ENCODE measurements at places on chromosomes 11 and 22. TPM values are rescaled to one million over a fixed set of nuclear protein-coding genes. Genes with fewer than 3 reads are reported as not detected.

DNA sequence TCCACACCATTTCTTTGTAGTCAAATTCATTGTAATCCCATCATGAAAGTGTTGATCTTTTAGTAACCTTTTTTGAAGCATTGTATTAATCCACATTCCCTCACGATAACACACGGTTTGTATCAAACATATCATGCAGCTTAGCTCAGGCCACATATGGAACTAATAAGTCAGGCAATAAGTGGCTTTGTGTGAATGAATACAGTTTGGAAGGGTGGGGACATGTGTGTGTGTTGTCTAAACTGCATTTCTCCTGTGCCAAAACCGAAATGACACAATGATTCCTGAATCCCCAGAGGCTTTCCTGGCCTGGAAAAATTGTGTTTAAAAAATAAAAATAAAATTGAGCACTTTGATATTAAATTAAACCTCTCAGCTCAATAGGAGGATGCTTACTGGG is 98.3 kb downstream of the WNT11 start:
- no peak for DNase-seq

- DNase-seq: no peak
Observed at GRCh38 chr11:20114588-20114987, 45.7 kb downstream of the DBX1 start.

- DNase-seq: no peak
Observed at GRCh38 chr11:49213026-49213560, 4.7 kb upstream of the FOLH1 start.

NPAS4 gene
- not detected for total RNA-seq

DNA sequence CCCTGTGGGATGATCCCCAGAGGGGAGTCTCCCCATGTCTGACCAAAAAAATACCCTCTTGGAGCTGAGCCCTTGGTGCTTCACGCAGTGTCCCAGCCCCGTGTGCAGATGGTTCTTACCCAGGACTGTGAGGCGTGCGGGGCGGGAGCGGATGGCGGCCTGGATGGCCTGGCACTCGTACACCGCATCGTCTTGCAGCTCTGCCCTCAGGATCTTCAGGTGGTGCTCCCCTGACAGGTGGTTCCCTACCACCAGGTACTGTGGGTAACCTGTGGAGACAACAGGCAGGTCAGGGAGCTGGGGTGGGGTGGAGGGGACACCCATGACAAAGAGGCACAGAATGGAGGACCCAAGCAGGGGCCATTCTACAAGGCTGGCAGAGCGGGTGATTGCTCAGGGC is 165.7 kb downstream of the ST3GAL4 start:
- no peak for DNase-seq

GRCh38 chr11:27216270-27217149 is 146.5 kb downstream of the CCDC34 start:
- DNase-seq: no peak

- no peak for DNase-seq
Observed at GRCh38 chr11:26134481-26135355, 197.2 kb upstream of the ANO3 start.

DNA sequence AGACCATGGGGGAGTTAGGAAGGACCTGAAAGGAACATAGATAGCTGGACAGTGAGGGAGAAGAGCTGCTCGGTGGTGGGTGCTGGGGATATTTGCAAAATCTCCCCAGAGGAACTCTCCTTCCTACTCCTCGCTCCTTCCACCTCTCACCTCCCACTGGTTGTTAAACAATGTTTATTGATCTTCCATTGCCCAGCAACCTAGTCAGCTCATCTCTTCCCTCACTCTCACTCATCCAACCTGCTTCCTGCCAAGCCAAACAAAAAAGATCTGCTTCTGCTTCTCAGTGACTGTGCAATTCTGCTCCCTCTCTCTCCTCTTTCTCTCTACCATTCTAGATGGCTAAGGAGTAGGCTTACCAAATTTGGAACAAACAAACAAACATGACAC is 115.0 kb downstream of the SLC1A2 start:
- no peak for DNase-seq

DNA sequence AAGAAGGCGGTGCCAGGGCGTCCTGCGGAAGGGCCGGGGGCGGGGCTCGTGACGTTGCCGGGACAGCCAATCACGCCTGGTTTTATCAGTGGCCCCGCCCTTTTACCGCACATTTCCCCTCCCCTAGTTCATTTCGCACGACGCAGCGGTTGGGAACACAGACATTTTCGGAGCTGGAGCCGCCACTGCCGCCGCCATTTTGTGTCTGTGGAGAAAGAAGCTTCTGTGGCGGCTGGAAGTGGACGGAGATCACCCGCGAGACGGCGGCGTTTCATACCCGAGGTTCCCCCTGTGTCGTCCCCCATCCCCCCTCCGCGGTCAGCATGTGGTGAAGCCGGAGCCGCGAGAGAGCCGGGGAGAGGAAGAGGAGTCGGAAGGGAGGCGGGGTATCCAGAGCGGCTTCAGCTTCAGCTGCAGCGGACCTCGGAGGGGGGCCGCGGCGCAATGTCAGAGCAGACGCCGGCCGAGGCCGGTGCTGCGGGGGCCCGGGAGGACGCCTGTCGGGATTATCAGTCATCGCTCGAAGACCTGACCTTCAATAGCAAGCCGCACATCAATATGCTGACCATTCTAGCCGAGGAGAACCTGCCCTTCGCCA is at the start of gene PCF11:
Gene PCF11, plus strand, starts transcription at position 136 of the 598 bp plus-strand sequence. Its CDS starts 309 bp downstream, at position 445.
- DNase-seq: no peak

- DNase-seq: no peak
Observed at GRCh38 chr22:42909363-42910058, 52.4 kb upstream of the ARFGAP3 start.

DNA sequence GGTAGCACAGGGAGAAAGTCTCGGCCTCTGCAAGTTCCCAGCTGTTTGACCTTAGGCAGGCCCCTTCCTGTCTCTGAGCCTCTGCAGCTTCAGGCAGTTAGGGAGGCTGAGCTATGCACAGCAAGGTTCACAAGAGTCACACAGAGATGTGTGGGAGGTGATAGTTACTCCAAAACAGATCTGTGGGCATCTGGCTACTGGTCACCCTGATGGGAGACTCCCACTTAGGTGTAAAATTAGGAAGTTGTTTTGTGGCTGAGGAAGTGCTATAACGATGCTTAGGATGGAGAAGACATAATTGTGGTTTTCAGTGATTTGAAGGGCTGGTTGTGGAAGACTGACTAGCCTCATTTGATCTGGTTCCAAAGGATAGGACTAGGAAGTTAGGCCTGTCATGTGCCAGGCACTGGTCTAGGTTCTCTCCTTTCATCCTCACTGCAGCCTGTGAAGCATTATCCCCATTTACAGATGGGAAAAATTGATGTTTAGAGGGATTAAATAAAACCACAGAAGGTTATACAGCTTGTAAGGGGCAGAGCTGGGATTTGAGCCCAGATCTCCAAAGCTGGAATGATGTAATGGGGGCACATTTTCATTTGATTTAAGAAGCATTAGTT is 13.5 kb downstream of the ACO2 start:
- DNase-seq: no peak

DNA sequence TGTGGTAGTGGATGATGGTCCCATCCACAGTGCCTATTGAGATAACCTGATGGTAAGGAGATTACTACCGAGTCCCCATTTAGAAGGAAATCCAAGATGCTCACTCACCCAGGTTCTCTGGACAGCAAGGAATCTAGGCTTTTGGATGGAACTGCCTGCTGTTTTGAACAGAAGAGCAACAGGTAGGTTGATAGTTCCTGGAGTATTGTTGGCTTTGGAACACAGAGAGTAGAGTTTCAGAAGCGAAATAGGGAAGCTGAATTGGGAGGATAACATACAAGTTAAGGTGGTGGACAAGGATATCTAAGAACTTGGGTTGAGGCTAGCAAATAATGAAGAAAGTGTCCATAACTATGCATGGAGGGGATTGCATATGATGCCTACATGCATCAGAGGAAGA is 27.6 kb downstream of the SLC22A6 start:
- no peak for DNase-seq

- no peak for DNase-seq
Observed at GRCh38 chr11:112024178-112024772, 933 bp upstream of the DLAT start.

DNA sequence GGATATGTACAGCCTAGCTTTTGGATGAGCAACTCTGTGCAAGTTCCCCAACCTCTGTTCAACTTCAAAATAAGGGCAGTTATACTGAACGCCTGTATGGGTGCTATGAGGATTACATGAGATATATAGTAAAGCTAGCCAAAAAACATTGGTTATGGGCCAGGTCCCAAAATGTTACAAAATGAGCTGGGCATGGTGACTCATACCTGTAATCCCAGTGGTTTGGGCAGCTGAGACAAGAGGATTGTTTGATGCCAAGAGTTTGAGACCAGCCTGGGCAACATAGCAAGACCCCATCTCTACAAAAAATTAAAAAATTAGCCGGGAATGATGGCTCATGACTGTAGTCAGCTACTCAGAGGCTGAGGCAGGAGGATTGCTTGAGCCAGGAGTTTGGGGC is 118.4 kb downstream of the TEAD1 start:
- no peak for DNase-seq

GRCh38 chr22:42275970-42276369 is 5.5 kb upstream of the TCF20 start:
- DNase-seq: no peak

GRCh38 chr11:122647736-122648275 is 7.7 kb upstream of the UBASH3B start:
- DNase-seq: no peak

DNA sequence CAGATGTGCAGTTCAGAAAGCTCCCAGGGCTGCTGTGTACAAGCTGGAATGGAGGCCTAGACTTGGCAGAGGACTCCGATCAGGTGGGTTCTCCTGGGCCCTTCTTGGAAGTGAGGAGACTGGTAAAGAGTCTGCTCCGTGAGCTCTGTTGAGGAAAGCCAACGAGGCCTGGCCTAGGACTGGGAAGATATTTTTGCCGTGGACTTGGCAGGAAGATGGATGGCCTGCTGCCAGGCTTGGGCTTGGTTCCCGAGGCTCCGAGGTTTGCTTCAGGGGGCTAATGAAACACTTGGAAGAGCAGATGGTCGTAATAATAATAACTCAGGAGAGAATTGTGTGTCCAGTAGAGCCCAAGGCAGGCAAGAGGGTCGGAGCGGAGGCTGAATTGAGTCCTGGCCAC is 3.9 kb downstream of the GALR3 start:
- no peak for DNase-seq

RBMXL2 gene
- total RNA-seq: not detected

- DNase-seq: no peak
Observed at GRCh38 chr11:87970762-87971161, 204.5 kb downstream of the RAB38 start.

DNA sequence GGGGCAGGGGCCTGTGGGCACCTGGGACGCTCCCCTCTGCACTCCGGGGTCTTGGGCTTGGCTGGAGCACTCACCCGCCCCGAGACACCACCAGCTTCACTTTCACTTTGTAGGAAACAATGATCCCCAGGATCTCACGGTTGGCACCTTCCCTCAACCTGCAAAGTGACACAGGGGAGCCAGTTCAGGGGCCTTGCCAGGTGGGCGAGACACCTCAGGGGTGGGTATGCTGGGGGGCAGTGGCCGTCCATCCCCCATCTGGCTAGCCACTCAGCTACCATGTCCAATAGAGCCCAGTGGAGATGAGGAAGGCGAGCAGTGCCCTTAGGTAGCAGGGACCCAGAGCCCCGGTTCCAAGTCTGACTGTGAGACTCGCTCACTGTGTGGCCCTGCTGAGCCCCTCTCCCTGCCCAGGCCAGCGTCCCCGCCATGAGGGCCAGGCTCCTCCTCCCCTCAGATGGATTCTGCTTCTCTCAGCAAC is 32.3 kb downstream of the TPBGL start:
- no peak for DNase-seq

DNA sequence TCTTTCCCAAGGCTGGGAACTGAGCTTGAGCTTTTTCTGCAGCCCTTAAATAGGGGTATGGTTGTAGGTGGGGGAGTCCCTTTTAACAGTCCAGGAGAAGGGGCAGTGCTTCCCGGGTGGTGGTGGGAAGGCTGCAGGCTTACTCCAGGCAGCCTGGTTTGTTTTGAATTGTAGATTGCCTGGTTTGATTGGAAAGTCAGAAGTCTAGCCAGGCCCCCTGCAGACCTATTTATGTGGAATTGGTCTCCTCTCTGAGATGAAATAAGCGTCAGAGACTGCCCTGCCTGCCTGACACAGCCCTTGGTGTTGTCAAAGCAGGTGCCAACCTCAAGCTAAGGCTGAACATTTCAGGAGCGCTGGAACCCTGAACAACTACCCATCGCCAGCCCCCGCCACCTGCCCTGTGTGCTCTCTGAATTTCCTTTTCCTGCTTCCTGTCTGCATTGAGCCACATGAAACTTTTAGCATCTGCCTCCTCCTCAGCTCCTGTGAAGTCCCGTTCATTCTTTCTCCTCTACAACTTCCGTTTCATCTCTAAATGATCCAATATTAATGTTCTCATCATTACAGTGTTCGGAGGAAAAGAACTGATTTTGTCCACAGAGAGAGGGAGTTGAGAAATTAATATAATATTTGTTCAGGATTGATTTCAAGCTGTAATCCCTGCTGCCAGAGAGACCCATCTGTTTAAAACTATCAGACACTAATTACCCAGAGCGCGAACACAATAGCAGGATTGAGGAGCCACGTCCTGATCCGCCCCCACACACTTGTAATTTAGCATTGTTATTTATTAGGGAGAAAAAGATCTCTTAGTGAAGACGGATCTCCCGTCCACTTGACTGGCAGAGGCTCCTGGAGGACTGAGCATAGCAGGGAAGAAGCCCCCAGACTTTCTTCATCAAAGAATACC is 136.5 kb downstream of the TRIM29 start:
- no peak for DNase-seq

OSM gene
- not detected for total RNA-seq

ADORA2A gene
- 1.3 TPM for total RNA-seq

DNA sequence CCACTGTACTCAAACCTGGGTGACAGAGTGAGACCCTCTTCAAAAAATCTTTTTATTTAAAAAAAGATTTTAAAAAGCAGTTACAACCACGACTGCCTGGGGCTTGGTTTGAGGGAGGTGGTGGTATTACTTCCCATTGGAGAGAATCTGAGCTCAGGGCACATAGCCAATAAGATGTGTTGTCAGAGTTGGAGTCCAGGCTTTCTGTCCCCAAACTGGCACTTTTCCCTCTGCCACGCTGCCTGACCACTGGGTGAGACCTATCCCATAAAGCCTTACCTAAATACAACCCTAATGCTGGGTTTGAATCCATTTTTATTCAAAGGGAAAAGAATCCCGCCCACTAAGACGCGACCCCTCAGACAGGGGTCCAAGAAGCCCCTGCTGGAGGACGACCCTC is 11.5 kb downstream of the CHADL start:
- DNase-seq: no peak

VPREB1 gene
- total RNA-seq: not detected

- DNase-seq: no peak
Observed at GRCh38 chr11:115226556-115226955, 277.7 kb downstream of the CADM1 start.

DNA sequence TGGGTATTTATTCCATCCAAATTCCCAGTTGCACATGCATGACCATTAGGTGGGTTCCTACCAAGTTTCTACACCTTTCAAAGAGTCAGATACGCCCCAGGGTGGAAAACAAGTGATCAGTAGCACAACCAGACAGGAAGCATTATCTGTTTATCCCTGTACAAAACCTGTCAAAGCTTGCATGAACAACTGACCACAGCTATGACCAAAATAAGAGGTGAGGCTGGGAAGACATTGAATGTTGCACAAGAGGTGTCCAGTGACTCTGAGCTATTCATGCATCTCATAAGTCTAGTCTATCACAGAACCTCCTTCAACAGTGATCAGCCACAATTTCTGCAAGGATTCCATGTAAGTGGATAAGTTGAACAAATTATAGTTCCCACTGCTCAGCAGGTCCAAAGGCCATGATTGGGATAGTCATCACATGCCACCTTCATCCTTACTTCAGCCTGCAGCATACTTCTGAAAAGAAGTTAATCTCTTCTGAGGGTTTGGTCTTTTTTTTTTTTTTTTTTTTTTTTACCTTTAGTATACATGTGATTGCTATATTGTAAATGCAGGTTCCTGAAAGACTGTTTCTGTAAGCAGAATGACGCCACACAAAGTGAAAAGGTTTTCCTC is 28.0 kb upstream of the TMEM45B start:
- no peak for DNase-seq
